Esophagus squamous epithelium (tissue), 5 donors: ENCODE measurements at places on chromosomes 11 and 22.

DNA sequence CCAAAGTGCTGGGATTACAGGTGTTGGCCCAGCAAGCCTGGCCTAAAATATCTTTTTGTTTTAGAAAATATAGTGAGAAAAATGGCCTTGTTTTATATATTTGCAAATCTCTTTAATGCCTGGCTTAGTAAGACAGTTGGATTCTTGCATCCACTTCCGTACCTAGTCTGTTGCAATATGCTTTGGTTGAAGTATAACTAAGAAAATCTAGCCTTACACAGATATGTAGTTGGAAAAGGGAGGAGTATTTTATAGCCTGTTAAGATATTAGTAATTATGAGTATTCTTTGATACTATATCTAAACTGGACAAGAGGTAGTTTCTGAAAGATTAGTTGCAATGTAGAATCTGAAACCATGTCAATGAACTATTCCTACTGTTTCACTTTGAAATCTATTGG, 65.1 kb downstream of the ZNRF3 start:
- DNase-seq, result no peak

DNA sequence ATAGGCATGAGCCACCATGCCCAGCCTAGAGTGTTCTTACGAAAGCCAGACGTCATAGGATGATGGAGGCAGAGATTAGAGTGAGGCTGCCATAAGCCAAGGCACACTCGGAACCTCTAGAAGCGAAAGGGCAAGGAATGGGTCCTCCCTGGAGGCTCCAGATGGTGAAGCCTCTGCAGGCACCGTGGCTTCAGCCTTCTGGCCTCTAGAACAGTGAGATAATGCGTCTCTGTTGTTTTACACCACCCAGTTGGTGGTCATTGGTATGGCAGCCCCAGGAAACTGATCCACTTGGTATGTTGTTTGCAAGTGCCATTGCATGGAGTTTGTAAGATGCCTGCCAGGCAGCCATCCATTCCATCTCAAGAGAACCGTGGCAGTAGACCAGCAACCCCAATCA, 791.0 kb downstream of the TBC1D22A start:
- no peak for DNase-seq

GRCh38 chr11:86435711-86436110, 61.0 kb downstream of the CCDC81 start:
- no peak for DNase-seq

DNA sequence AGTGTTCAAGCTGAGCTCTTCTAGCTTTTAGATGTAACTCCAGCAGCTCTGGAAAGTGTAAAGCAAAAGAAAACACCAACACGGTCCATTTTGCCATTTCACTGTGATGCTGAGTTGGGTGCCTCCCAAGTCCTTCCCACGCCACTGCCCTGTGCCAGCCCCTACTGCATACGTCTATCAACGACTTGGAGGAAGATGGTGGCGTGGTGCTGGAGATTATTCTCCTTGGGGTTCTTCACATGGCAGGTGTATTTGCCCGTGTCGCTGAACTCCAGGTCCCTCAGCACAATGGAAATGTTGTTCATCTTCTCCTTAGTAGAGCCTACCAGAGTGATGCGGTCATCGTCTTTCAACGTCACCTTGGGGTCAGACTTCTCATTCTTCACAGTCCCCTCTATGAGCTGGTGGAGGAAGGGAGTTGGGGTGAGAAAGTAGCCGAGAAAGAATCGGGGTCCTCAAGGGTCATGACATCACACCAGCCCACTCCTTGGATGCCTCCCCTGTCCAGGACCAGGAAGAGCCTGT, 8.9 kb downstream of the SCN4B start:
- DNase-seq, result no peak

- no peak for DNase-seq
These were observed 108.0 kb downstream of the MAML2 start for GRCh38 chr11:96234866-96235441.
